ENCODE measurements at places on chromosomes 3 and 15.

DNA sequence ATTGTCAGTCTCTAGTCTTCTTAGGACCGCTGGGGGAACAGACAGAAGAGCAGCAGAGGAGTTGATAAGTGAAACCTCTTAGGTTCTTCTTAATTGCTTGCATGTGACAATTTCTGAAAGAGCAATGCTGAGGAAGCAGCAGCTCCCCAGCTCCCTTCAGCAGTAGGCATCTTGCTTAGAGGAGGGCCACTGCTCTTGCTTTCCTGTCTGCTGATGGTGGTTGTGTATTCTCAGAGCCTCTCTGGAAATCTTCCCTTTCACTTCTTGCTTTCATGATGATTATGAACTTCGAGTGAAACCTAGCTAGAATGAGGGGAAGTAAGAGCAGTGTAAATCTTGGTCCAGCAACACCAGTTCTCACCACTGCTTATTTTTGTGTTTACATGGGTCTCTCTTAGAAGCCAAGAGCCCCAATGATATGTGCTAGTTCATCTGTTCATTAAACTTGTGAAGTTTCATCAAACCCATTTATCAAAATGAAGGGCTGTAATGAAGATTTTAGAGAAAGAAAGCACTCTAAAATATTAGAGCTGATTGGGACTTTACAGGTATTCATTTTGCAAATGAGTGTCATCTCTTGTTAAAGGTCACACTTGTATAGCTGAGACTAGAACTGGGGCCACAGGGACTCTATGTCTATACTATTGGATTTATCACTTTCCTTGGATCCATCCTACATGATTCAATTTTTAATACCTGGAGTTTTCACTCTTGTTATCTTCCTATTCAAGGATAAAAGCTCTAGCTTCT lies 246.7 kb downstream of the LPP start:
- no peak for DNase-seq

GRCh38 chr3:69292185-69292584 lies 93.7 kb downstream of the FRMD4B start:
- no peak for DNase-seq

DNA sequence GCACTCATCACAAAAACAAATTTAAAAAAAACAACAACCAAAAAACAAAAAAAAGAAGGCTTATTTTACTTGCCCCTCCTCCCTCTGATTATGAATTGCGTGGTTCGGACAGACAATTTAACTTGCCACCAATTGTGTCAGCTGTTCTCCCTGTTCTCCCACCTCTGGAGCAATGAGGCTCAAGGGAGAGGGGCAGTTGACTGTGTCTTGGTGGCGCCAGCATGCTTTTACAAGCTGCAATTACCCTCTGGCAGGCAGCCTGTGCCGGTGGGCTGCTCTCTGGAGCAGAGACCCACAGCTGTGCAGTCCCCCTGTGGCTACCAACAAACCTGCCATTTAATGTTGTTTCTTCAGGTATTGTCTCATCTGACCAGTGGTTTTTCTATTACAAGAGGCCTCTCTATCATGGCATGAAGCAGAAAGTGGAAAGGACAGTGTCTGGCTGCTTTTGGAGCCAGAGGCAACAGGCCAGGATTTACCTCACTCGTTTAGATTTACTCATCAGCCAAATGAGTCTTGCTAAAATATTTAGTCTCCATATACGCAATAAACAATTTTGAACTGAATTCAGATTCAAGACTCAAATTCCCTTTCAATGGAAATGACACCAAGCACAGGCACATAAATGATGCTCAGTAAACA lies 192.0 kb upstream of the TPRG1 start:
- no peak for DNase-seq

GRCh38 chr3:46416125-46416810 lies 9.2 kb downstream of the CCRL2 start:
- no peak for DNase-seq

GRCh38 chr3:3739330-3740060 lies 59.7 kb upstream of the LRRN1 start:
- no peak for DNase-seq
